ENCODE measurements at places on chromosomes 6 and 20.

DNA sequence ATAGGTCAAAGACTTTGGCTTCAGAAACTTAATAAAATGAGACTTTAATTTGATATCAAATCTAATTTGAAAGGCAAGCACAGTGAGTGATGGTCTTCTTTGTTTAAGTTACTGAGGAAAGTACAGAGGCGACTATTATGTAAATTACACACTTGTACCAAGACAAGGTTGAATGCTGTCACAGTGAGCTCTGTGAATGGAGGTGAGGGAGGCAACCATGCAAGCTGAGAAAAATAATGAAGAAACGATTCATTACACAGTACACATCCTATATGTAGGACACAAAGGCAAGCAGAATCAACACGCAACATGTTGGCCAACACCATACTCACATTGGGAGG, 46.8 kb upstream of the CCDC28A start:
- no peak for DNase-seq

- peak; percentile 67 for DNase-seq
Observed at GRCh38 chr6:166786704-166787293, 159.7 kb upstream of the RPS6KA2 start.

- peak; percentile 47 for DNase-seq
Observed at GRCh38 chr6:112372226-112372806, 25.2 kb downstream of the RFPL4B start.

DNA sequence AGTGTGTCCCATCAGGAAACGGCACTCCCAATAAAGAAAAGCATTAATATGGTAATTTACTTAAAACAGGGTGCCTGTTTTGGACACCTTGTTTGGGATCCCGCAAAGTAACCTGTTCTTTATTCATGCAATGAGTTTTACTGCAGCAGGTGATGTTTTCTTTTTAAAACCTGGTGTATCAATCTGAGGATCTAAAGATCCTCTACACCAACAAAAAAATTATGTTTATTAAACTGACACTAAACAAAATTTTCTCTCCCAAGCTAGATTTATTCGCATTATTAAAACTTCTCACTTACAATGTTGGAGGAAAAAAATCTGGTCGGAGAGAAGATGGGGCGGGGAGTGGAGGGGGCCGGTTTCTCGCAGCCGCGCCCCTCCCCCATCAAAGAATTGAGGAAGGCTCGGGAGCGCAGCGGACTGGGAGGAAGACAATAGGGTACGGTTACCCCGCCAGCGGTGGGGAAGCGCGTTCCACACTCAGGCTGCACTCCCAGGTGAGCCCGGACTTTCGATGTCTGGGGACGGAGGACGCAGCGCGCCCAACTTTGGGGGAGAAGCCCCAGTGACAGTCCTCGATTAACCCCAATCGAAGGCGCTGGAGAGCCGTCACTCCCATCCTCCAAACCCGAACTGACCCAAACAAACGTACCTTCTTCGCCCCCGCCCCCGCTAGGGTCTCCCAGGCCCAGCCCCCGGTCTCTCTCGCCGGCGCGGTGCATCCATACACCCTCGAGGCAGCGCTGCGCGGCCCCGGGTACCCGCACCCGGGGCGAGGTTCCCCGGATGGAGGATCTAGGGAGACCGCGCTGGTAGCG, 1.3 kb downstream of the CD24 start:
- DNase-seq: peak; percentile 2

DNA sequence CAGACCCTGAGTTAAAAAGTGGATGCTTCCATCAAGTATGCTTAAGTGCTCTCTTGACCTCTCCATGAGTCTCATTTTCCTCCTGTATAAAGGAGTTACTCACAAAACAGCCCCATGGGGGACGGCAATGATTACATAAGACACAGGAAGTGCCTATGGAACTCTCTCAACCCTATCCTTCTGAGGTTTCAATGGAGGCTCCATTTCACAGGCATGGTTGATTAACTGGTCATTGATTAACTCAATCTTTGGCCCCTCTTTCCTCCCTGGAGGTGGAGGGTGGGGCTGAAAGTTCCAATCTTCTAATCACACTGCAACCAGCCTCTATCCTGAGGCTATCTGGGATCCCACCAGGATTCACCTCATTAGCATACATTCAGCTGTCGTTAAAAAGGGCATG, 29.3 kb downstream of the CST8 start:
- DNase-seq: no peak

- no peak for DNase-seq
Observed at GRCh38 chr6:124324237-124324636, 520.6 kb downstream of the NKAIN2 start.

GRCh38 chr6:1622851-1623768, 13.4 kb downstream of the FOXC1 start:
- DNase-seq: no peak

- no peak for DNase-seq
Observed at GRCh38 chr6:105862936-105863607, 223.1 kb upstream of the PRDM1 start.

DNA sequence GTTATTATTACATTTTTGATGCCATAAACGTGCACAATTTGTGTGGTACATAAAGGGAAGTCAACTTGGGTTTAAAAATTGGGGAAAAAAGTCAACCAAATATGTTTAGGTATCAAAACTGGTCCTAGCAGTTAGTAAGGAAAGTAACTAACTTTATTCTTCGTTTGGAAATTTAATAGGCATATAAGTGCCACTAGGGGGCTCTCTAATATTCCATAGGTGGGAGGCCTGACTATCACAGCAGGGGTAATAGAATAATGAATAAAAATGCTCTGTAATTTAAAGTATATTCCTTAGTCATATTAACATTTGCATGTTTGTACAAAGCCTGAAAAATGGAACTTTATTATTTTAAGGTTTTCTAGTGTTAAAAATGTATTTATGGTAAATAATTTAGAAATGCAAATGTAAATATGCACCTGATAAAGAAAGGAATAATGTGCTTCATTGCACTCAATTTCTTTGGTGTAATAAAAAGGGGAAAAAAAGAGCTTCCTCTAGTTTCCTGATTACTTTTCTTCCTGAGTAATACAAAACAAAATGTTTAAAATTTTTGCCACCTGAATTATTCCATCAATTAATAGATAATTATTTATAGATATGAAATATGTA, 125.7 kb upstream of the HDAC2 start:
- DNase-seq: peak; percentile 51

- no peak for DNase-seq
Observed at GRCh38 chr6:12666886-12667285, 49.7 kb upstream of the PHACTR1 start.

- DNase-seq: no peak
Observed at GRCh38 chr20:46376196-46376785, 30.1 kb downstream of the ELMO2 start.

DNA sequence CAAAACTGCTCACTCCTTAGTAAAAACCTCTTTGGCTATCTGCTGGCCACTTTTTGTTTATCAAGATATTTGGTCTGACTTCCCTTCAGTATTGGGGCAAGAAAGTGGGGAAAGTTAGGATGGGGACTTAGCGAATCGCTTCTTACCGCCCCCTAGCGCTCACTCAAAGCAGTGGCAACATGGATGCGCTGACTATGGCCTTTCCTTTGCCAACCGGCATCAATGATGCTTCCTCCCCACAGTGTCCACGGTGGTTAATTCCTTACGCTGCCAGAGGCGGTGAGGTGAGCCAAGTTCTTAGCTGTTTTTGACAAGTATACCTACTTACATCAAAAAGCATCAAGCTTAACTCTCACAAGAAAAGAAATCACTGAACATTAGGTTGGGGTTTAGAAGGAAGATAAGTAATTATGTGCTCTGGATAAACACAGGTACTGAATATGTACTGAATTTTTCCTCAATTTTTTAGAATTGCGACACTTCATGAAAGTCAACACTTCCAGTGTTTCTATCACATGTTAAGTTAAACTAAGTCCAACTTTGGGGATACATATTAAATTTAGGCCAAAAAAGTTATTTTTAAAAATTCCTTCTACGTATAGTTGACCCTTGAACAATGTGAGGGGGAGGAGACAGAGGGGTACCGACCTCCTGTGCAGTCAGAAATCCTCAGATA, 86.7 kb downstream of the GMDS start:
- DNase-seq: peak; percentile 50

DNA sequence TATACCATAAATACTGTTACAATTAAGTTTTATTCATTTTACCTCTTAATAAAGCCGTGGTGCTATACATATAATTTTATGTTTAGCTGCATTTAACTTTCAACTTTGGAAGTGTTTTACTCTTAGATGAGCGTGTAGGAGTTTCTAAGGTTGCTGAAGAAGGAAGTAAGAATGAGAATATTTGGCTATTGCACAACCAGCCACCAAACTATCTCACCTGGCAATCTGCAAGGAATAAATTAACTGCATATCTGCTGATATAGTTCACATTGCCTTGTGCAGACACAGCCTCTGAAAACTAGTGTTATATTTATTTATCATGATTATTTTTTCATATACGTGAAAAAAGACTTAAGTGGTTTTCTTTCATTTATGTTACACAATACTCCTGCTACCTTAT, 230.4 kb downstream of the PLCB1 start:
- no peak for DNase-seq

GRCh38 chr6:25270559-25270958, 8.6 kb upstream of the CARMIL1 start:
- DNase-seq: no peak

DNA sequence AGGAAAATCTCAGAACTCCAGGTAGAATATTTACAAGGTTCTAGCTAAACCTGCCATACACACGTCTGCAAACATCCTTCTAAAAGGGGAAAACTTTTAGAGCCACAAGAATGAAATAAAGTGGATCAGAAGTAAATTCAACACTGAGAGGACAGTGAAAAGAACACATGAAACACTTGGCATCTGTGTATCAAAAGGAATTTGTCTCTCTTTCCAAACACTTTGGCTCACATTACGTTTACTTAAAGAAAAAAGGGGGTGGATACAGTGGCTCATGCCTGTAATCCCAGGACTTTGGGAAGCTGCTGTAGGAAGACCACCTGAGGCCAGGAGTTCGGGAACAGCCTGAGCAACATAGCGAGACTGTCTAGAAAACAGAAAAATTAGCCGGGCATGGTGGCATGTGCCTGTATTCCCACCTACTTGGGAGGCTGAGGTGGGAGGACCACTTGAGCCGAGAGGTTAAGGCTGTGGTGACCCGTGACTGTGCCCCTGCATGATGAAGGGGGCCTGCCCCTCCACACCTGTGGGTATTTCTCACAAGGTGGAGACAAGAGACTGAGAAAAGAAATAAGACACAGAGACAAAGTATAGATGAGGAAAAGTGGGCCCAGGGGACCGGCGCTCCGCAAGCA, 35.4 kb downstream of the NINL start:
- peak; percentile 36 for DNase-seq

- DNase-seq: no peak
Observed at GRCh38 chr20:43151901-43152300, 37.8 kb downstream of the PTPRT start.

GRCh38 chr6:150511313-150511712, 88.4 kb upstream of the PLEKHG1 start:
- no peak for DNase-seq

GRCh38 chr6:11414176-11414963, 123.2 kb upstream of the TMEM170B start:
- DNase-seq: no peak

- DNase-seq: peak; percentile 70
Observed at GRCh38 chr6:28907394-28907793, 16.4 kb downstream of the TRIM27 start.

- DNase-seq: peak; percentile 89
Observed at GRCh38 chr6:132199343-132199742, 201.9 kb downstream of the MOXD1 start.

- DNase-seq: no peak
Observed at GRCh38 chr6:159422041-159422984, 253.1 kb downstream of the FNDC1 start.

GRCh38 chr6:28719275-28719940, 193.7 kb downstream of the GPX5 start:
- DNase-seq: no peak

DNA sequence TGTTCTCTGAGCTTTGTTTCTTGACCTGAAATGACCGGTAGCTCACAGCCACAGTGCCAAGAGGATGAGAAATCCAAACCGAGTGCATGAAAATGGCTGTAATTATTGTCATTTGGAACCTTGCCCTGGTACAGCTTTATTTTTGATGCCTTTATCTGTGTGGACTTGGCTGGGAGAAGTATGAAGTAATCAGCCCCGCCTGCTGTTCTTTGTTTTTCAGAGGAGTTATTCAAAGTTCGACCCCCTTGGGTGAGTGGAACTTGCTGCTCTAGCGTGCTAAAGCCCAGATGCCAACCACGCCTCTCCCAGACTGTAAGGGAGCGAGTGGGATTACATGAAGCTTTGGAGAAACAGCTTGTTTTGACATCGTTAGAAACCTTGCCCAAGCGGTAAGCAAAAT, 48.3 kb downstream of the ECT2L start:
- DNase-seq: peak; percentile 70

GRCh38 chr20:49712646-49712995, 1.1 kb downstream of the B4GALT5 start:
- DNase-seq: no peak

DNA sequence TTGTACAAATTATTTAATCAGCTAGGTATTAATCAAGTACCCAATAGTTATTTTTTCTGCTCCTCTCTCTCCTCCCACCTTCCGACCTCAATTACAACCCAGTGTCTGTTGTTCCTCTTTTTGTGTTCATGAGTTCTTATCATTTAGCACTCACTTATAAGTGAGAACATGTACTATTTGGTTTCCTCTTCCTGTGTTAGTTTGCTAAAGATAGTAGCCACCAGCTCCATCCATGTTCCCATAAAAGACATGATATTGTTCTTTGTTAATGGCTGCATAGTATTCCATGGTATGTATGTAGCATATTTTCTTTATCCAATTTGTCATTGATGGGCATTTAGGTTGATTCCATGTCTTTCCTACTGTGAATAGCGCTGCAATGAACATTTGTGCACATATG, 652.8 kb upstream of the CITED2 start:
- DNase-seq: no peak

DNA sequence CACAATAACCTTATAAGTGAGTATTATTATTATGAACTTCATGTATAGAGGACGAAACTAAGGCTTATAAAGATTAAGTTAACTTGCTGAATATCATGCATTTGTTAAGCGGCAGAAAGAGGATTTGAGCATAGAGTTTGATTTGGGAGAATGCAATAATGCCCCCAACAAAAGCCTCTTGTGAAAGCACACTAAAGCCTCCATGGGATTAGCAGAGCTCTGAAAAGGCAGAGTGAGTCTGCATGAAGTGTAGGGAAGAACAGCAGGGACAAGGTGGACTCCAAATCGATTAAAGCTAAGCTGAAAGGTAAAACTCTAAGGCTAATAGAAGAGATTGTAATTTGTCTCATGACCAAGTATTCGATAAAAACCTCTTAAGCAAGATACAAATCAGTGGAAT, 100.3 kb downstream of the SH3BGRL2 start:
- DNase-seq: no peak

- peak; percentile 53 for DNase-seq
Observed at GRCh38 chr6:151494235-151494935, 568 bp downstream of the CCDC170 start.

DNA sequence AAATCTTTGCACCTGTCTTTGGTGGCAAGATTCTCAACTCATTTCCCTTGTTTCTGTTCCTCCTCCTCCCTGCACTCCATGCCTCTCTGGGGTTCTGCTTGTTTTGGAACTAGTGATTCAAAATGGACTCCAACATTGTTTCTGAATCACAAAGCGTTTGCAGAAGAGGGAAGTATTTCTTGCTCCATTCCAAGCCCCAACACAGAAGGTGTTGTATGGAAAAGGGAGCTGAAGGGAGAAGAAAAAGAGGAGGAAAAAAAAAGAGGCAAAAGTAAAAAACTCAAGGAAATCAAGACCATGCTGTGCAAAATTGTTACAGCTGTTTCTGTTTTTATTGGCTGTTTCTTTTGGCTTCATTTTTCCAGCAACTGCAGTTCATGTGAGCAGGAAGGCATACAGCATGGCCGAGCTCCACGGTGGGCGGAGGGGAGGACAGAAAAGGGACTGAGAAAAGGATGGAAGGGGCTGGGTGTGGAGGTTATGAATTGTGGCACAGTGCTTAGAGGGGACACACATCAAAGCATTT, 66.9 kb upstream of the PRL start:
- peak; percentile 44 for DNase-seq
